ENCODE measurements at places on chromosomes 7 and 10.

- DNase-seq: no peak
Measured at GRCh38 chr10:109886037-109886780, 37.1 kb downstream of the XPNPEP1 start.

DNA sequence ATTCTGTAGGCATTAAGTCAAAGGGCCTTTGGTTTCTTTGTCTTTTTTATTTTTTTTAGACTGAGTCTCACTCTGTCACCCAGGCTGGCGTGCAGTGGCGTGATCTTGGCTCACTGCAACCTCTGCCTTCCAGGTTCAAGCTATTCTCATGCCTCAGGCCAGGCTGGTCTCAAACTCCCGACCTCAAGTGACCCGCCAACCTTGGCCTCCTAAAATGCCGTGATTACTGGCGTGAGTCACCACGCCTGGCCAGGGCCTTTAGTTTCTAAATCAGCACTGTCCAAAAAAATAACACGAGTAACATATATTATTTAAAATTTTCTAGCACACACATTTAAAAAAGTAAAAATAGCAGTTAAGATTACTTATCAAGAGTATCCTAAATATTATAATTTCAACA, 11.1 kb upstream of the ACSL5 start:
- DNase-seq: no peak

- DNase-seq: peak; percentile 48
Measured at GRCh38 chr7:44884621-44885393, 523 bp downstream of the PURB start.

DNA sequence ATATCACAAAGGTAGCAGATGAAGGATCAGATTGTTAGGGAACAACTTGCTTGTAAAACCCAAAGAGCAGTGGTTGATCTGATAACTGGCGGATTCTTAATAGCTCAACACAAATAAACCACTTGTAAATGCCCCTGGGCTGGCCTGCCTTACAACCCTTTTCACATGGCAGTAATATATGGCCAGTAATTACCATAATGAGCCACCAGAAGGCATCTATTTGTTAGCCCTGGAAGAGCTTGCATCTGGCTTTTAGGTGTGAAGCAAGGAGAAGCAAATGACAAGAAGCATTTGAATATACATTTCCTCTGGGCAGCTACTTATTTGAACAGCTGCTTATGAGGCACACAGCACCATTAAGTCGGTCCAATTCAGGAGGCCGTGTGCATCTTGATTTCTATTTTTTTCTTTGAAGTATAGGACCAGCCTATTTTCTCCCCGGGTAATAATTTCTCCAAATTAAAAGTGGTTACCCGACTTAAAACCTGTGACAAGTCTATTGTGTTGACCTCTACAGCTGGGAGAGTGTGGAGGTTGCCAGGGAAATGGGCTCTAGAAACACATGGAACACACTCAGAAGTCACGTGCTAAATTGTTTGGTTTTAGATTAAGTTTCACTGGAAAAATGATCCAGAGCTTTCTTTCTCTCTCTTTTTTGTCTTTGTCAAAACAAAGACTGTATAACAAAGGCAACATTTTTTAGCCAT, 113.4 kb downstream of the SEM1 start:
- no peak for DNase-seq

DNA sequence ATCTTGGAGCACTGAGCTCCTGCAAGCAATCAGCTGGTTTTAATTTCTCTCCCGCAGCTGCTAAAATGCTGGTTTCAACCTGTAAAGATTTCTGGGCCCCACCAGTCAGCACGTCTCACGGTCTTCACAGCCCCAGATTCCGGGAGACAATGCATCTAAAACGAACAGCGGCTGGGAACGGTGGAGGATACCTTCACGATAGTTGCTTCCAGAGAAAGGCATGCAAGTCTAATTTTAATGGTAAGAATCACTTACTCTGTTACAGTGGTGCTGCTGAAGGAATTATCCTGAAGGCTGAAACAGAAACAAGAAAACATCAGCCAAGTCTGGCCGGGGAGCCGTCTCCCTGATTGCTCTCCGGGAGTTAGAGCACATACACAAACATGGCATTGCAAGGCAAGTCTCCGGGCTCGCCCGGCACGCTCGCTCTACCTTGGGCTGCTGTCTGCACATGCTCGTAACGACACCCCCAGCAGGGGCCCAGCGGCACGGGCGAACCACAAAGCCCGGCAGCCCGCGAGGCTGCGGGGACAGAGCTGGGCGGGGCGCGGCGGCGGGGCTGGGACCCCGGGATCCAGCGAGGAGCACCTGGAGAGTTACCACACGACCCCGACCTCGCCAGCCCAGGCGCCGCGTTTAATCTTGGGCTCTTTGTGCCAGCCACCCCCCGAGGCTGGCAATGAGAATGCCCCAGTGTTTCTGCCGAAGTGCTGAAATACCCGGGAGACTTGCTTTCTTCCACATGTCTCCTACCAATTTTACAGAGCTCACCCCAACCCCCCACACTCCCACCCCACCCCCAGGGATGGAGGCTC, at the start of gene FAM13C:
Gene FAM13C, minus strand, starts transcription at position 406 of the 815 bp plus-strand sequence. Its CDS starts 89 bp downstream, at position 317.
- no peak for DNase-seq

DNA sequence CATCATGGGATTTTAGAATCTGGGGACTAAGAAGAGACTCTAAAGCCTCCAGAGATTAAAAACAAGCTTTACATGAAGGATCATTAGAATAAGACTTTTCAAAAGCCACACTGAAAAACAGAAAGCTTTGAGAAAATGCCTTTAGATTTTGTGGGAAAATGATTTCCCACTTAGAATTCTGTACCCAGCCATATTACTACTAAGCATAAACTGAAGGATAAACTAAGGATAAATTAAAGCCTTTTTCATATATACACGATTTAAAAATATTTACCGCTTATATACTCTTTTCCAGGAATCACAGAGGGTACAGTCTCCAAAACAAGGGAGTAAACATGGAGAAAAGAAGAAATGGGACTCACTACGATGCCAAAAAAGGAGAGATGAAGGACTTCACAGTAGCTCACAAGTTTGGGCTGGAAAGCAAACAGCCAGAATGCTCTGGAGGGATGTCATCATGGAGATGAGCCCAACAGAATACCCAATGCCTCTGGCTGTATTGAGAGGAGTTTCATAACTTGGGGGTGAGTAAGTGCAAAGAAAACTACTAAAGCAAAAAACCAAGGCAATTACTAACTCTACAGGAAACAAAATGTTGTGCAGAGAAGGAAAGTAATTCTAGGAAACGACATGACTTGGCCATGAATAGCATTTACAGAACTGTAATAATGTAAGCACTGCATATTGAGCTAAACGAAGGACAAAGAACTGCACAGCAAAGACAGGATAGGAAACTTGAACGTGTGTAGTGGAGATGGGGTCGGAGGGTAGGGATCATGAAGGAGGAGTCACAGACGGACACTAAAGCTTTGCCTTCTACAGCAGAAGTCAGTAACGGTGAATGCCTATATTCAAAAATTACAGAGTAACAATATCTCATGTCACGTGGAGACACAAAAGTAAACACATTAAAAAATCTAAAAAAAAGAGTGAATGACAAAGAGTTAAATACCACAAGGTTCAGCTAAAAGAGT, 61.4 kb upstream of the ASAH2 start:
- no peak for DNase-seq

- DNase-seq: no peak
Measured at GRCh38 chr7:132203021-132203420, 373.2 kb downstream of the PLXNA4 start.

GRCh38 chr7:144019457-144019856, 19.3 kb downstream of the OR6B1 start:
- no peak for DNase-seq

GRCh38 chr10:76899490-76899889, 738.1 kb downstream of the KCNMA1 start:
- DNase-seq: no peak

DNA sequence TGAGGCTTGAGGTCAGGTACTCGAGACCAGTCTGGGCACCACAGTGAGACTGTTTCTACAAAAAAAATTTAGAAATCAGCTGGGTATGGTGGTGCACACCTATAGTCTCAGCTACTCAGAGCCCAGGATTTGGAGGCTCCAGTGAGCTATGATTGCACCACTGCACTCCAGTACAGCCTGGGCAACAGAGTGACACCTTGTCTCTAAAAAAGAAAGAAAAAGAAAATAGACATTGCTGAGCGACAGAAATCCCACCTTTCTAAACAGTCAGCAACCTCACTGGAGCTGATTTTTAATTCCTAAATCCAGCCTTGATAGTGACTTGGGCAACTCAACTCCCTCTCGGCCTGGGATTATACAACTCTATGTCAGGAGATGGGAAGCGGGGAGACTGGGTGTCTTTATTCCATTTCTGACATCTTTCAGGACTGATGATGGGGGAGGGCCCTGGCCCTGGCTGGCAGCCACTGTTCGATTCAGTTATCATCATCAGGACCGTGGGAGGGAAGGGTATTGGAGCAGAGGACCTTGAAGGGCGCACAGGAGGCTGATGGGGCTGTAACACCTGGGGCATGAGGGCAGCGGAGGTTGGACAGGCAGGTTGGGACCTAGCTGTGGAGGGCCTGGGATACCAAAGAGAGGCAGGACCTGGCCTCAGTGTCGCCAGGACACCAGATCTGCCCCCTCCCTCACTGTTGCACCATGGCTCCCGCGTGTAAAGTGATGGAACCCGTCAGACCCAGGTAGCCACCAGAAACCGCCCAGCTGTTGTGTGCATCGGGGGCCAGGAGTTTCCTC, 14.7 kb downstream of the HSPB1 start:
- DNase-seq: no peak

DNA sequence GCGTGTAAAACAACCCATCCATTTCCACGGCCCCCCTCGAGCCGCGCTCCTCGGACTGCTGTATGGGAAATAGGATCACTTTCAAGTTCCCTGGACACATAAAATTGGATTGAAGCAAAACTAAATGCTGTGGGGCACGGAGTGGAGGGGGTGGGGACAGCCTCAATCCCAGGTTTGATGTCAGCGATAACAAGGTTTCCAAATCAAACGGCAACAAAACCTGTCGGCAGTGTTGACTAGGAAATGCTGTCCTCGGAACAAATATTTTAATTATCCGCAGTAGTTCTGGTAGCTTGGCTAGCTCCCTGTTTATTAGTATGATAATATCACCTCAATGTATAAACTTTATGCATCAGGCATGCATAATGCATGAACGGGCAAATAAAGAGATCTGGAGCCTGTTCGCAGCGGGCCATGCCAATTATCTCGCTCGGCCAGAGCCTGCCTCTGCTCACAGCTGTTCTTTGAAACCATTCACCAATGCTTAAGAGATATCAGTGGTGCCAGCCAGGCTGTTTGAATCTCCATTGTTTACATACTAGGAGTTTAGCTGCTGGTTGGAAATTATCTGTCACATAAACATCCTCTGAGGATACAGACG, 161.1 kb downstream of the PAXIP1 start:
- no peak for DNase-seq

DNA sequence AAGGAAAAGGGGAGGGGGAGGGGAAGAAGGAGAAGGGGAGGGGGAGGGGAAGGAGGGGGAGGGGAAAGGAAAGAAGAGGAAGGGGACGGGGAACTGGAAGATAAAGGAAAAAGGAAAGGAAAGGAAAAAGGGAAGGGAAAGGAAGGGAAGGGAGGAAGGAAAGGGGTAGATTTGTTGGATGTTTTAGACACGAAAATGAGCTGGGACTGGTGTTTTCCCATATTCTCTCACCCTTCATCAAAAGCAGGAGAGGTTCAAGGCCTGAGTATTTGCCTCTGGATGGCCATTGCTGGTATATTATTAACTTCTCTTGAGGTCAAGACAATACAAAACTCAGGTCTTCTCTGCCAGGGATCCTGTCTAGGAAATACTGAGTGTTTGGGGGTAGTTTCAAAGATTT, 652.7 kb downstream of the ANKRD7 start:
- no peak for DNase-seq

DNA sequence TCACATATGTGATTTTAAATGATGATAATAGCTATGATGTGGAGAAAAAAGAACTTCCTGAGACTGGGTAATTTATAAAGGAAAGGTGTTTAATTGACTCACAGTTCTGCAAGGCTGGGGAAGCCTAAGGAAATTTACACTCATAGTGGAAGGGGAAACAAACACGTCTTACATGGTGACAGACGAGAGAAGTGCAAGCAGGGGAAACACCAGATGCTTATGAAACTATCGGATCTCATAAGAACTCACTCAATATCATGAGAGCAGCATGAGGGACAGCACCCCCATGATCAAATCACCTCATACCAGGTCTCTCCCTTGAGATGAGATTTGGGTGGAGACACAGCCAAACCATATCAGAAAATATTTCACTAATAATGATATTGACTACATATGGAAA, 4.1 kb upstream of the LIPN start:
- no peak for DNase-seq

- no peak for DNase-seq
Measured at GRCh38 chr10:110648692-110649346, 4.7 kb downstream of the RBM20 start.

DNA sequence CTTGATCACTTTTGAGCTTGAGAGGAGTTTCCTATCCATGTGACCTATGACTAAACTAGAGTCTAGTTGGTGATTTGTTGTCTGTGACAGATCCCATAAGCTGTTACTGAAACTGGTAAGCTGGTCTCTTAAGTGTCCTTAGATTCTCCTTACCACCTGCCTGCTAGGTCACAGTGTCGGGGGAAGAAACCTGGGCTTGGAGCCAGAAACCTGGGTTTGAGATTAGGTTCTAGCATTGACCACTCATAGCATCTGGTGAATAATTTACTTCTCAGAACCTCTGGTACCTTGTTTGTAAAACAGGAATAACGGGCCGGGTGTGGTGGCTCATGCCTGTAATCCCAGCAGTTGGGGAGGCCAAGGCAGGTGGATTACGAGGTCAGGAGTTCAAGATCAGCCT, 21.8 kb upstream of the ITPRID1 start:
- no peak for DNase-seq

DNA sequence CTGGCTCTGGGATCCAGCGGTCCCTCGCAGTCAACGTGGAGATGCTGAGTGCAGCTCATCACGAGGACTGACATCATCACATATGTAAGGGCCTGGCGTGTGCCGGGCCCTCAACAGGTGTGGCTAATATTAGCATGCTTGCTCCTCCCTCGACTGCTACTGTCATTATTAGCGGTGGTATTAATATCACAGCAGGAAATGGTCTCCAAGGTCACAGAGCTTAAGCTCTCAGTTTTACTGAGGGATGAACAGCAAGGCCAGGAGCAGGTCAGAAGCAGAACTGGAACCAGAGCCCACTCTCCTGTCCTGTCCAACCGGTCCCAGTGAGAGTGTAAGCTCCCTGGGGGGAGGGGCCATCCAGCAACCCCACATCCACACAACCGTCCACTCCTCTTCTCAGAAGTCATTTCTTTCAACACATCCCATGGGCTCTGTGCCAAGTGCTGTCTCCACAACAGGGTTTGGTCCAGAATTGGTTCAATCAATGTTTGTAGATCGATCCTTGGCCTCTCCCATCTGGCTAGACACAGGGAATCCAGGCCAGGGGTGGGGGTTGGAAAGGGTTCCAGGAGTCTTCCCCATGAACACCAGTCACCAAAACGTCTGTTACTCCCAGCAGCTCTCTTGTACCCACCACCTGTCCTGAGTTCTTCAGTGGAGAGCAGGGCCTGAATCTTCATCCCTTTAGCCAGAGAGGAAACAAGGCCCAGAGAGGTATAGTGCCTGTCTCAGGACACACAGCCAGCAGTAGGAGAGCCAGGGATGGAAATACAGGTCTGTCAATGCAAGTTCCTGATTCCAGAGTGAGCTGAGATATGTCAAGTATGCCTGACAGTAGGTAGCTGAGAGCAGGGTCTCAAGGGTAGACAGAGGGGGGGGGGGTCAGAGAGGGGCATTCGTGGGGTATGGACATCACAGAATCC, 45.3 kb upstream of the ZMIZ1 start:
- peak; percentile 34 for DNase-seq

- DNase-seq: peak; percentile 35
Measured at GRCh38 chr7:129343099-129343700, 91.0 kb upstream of the STRIP2 start.

All from activated naive CD4-positive, alpha-beta T cell treated with anti-CD3 and anti-CD28 coated beads, Interleukin-2, amount 50 U/mL, for 72 hours (primary cell).